Stimulated activated CD8-positive, alpha-beta memory T cell treated with anti-CD3 and anti-CD28 coated beads, Interleukin-7, amount 100 ng/mL, for 1 hour (primary cell): ENCODE measurements at places on chromosomes 16 and 17.
A peak's percentile ranks its signal among the peaks of the same experiment; 100 is the strongest.

DNA sequence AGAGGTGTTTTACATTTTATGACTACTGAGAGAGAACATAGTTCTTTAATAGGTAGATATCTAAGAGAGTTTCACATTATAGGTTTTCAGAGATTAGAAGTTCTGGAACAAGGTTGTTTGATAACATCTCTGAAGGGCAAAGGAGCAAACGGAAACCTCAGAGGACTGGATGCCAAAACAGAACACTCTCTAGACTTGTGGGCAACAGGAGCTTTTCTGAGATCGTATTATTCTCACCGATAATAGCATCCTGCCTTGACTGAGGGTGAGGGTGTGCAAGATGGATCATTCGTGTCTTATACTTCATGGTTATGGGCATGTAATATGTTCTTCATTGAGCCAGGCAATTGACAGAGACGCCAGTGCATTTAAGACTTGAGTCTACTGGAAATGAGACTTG, 234.8 kb downstream of the IRX3 start:
- no peak for DNase-seq

GRCh38 chr16:66275775-66276428, 90.6 kb upstream of the CDH5 start:
- no peak for DNase-seq

- DNase-seq, result no peak
Observed at GRCh38 chr17:41098481-41098880, 539 bp upstream of the KRTAP4-8 start.

DNA sequence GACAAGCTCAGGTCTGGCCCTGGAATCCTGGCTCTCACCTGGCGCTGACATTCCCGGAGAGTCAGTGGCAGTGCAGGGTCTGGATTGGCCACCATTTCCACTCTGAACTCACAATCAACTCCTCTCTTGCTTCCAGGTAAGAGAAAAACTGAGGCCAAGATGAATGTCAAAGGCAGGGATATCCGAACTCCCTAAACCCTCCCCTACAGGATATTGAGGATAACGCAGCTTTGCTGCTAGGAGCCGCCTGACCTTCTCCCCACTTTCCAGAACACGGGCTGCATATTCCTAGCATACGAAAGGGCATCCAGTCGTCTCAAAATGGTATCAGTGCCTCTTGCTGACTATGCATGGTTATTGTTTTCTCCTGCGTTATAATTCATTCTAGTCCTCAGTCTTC, 473.4 kb downstream of the SOX9 start:
- DNase-seq, result no peak

DNA sequence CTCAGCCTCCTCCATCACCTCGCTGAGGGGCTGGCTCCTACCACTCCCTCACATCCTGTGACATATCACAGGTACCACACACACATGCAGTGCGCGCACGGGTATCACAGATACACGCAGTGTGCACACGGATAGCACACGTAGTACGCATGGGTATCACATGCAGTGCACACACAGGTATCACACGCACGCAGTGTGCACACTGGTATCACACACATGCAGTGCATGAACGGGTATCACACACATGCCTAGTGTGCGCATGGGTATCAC, 30.1 kb downstream of the ACSF3 start:
- no peak for DNase-seq

DNA sequence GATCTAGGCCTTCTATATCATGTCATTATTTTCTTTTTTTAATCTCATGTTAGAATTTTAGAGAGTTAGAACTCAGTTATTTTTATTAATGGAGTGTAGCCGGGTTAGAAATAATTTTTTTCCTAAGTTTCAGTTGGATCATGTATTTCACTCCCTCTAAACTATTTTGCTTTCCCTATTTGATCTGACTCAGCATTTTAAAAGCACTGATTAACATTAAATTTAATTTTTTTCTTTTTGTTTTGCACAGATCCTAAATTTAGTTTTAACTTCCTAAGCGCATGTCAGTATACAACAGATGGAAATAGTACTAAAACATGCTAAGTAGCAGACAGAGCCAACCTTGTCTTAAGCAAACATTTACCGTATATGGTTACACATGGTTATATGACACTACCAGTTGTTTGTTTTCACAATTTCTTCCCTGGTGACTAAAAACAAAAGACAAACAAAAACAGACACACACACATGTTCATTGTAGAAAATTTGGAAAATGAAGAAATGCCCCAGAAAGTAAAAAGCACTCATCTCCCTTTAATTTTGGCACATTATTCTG, 33.6 kb upstream of the RAB11FIP4 start:
- no peak for DNase-seq

- no peak for DNase-seq
Observed at GRCh38 chr16:67922740-67923139, 8.9 kb downstream of the CTRL start.

DNA sequence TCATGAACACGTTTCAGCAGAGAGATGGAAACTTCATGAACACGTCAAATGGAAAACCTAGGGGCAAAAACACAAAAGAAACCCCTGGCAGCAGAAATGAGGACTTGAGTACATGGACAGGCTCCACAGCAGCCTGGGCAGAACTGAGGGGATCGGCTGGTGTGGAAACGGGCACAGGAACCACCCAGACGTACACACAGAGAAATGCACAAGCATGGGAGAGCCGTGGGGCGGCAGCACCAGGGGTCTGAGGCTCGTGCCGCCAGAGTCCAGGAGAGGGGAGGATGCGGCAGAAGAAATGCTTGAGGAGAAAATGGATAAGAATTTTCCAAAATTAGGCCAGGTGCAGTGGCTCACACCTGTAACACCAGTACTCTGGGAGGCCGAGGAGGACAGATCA, 30.0 kb downstream of the MAP1LC3B start:
- DNase-seq, result no peak

GRCh38 chr16:88921591-88921990, 55.1 kb upstream of the PABPN1L start:
- DNase-seq, result no peak

DNA sequence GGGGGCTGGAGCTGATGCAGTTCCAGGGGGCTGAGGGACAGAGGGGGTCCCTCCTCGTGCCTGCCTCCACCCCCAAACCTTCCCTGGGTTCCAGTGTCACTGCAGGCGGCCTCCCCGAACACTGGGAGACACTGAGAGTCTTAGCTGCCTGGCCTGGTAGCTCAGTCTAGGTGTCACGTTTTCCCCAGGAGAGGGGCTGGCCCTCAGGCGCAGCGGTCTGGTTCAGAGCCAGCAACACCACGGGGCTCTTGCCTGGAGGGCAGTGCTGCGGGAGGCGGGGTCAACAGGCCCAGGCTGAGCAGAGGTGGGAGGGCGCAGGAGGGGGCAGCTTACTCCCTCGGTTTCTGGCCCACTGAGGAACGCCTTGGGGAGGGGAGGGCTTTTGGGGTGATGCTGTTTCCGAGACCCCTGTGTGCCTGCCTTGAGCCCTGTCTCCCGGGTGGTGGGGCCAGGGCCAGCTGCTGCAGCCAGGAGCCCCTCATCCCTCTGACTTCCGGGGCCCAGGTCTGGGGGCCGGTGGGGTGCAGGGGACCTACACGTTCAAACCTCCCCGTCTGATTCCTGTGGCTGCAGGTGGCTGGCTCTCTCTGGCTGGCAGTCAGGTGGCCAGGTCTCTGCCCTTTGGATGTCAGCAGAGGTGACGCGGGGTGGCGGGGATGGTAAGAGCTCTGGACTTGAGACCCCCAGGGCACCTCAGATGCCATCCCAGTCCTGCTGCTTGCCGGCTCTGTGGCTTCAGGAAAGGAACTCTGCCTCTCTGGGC, 89.3 kb upstream of the GSE1 start:
- no peak for DNase-seq

GRCh38 chr17:27630607-27631410, at the start of gene LGALS9:
LGALS9 (plus strand) TSS chr17:27631188; CDS start chr17:27631266, 78 bp downstream.
- peak; percentile 22 for DNase-seq

- DNase-seq, result no peak
Observed at GRCh38 chr17:63676584-63676983, 23.3 kb downstream of the LIMD2 start.

DNA sequence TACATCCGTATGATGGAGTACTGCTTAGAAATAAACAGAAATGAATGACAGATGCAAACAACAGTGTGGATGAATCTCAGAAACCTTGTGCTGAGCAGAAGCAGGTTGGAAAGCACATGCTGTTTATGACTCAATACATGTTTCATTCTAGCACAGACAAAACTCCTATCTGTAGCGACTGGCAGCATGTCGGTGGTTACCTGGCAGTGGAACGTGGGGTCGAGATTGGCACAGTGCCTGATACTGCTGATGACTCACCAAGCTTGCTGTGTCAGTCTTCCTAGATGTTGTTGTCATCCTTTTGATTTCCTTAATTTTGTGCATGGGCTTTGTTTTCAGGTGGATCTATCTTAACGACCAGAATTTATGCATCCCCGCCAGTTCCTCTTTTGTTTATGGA, 62.1 kb downstream of the GAN start:
- no peak for DNase-seq

GRCh38 chr17:30211371-30211770, 24.1 kb downstream of the SLC6A4 start:
- DNase-seq, result no peak
